ENCODE measurements at places on chromosomes 5 and 9.
A peak's percentile ranks its signal among the peaks of the same experiment; 100 is the strongest.

- DNase-seq = no peak
Observed at GRCh38 chr5:38528162-38528703, 28.2 kb downstream of the LIFR start.

DNA sequence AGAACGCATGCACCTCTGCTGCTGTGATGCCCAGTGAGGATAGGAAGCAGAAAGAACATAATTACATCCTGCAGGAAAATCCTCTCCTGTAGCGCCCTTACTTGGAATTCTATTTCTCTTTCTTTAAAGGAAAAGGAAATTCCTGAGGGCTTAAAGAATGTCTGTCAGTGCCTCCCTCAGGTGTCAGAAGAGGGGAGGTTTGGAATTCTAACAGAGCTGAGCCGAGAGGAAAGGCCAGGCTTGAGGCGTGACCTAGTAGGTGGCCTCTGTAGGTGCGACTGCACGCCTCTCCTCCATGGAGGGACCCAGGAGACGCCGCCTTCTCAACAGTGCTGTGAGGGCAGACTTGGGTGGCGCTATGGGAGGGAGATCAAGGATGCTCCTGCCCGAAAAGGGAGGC, 55.9 kb upstream of the ERCC6L2 start:
- no peak for DNase-seq

DNA sequence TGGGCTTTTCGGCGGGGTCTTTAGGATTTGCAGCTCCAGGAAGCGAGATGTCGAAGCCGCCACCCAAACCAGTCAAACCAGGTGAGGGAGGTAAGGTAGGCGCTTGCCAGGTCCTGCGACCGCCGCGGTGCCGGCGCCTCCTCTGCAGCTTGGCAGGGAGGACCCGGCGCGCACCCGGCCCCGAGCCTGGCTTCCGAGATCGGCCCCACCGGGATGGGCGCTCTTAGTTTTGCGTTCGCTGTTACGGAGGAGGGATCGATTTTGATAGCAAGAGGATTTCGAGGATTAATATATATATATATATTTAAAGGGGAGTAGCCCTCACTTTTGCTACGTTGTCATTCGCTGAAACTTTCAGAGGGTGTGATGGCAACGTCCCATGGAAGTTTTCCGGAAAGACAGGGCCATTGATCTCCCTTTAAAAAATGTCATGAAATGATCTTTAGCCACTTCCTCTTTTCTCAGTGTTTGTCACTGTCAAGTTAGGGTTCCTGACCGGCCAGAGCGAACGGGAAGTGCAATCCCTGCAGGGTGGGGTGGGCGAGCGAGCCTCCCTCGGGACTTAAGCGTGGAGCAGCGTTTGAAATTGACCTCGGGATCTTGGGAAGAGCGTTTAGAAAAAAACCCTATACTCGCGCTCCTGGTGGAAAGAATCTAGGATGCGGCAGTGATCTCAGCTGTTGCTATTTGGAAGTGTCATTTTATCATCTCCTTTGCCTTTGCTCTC, 495 bp downstream of the OSTF1 start:
- peak; percentile 71 for DNase-seq

- no peak for DNase-seq
Observed at GRCh38 chr9:93902780-93903655, 52.1 kb downstream of the BARX1 start.

DNA sequence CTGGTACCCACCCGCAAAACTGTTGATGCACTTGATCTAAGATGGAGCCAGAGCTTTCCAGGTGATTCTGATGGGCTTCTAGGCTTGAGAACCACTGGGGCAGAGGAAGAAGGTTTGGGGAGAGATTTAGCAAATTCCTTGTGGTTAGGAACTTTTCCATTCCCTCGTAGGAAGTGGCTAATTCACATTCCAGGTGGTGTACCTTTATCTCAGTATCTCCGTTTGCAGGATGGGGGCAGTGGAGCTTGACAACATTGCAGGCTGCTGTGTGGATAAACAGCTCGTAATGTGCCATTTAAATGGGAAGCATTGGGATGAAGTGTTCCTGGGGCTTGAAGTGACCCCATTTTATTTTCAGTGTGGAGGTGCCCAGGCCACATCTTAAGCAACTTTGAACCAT, 172.9 kb upstream of the IL12B start:
- DNase-seq = no peak

- no peak for DNase-seq
Observed at GRCh38 chr5:95471942-95472341, 80.8 kb downstream of the FAM81B start.

DNA sequence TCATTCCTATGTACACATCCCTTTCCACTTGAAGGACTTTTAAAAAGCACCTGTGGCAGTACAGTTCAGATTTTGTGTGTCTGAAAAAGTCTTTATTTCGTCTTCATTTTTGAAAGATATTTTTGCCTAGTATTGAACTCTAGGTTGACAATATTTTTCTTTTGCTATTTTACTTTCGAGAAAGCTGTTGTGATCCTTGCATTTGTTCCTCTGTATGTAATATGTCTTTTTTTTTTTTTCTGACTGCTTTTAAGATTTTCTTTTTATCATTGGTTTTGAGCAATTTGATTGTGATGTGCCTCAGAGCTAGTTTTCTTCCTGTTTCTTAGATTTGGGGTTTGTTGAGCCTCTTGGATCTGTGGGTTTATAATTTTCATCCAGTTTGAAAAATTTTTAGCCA, 13.3 kb downstream of the LCP2 start:
- no peak for DNase-seq

- DNase-seq = peak; percentile 64
Observed at GRCh38 chr9:33778700-33779351, 16.5 kb upstream of the PRSS3 start.

GRCh38 chr5:94196953-94197352, 421.5 kb downstream of the KIAA0825 start:
- no peak for DNase-seq

- no peak for DNase-seq
Observed at GRCh38 chr9:106798016-106798799, 64.8 kb upstream of the ZNF462 start.
